ENCODE measurements at places on chromosomes 1 and 21. TPM values are rescaled to one million over a fixed set of nuclear protein-coding genes. Genes with fewer than 3 reads are reported as not detected.
A peak's percentile ranks its signal among the peaks of the same experiment; 100 is the strongest.

HAO2 gene
- not detected for total RNA-seq

DNA sequence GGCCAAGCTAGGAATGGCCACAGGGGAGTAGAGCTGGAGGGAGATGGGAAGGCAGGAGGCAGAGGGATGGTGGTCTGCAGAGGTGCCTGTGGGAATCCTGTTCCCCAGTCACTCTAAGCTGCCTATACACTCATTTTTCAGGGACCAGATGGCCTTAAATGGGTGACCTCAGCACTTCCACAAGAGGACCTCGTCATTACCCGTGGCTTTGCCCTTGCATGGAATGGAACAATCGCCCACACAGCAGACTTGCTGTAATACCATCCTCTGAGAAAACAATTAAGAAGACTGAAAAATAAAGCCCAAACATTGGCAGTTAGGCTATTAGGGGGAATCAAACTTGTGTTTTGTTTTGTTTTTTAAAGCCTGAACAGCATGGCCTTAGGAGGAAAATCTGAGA is 12.9 kb upstream of the TNN start:
- DNase-seq = no peak

DNA sequence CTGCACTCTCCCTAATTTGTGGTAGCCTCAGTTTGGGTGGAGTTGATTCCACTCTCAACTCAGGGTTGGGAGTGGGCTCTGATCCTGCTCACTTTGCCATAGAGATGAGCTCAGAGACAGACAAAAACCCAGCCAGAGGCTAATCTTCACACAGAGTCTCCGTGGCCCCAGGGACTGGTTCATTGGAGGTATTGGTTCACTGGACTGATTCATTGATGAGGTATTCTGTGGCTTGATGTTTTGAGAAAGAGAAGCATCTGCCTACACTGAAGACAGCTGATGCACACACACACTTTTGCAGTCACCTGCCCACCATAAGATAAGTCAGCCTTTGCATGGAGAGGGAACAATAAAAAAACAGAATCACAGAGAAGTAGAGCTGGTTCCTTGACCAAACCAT is 183.8 kb downstream of the AJAP1 start:
- DNase-seq = no peak

DNA sequence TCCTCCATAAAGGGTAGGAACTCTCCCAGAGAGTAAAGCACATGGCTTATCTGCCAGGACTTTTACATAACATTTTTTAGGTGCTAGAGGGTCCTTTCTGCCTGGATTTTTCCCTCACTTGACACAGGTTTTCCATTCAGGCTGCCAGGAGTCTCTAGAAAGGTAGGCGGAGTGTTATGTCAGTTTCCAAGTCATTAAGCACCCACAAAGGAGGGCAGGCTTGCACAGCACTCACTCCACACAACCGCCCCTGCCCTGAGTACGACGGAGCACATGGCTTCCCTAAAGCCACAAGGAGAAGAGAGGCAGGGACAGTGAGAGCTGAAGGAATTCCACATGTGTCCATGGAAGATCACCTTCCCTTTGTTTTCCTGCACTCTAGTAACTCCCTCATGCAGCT is 55.7 kb downstream of the CAPZB start:
- peak; percentile 84 for DNase-seq

- DNase-seq = no peak
These were observed 18.0 kb downstream of the WDR4 start for GRCh38 chr21:42861311-42861847.

DNA sequence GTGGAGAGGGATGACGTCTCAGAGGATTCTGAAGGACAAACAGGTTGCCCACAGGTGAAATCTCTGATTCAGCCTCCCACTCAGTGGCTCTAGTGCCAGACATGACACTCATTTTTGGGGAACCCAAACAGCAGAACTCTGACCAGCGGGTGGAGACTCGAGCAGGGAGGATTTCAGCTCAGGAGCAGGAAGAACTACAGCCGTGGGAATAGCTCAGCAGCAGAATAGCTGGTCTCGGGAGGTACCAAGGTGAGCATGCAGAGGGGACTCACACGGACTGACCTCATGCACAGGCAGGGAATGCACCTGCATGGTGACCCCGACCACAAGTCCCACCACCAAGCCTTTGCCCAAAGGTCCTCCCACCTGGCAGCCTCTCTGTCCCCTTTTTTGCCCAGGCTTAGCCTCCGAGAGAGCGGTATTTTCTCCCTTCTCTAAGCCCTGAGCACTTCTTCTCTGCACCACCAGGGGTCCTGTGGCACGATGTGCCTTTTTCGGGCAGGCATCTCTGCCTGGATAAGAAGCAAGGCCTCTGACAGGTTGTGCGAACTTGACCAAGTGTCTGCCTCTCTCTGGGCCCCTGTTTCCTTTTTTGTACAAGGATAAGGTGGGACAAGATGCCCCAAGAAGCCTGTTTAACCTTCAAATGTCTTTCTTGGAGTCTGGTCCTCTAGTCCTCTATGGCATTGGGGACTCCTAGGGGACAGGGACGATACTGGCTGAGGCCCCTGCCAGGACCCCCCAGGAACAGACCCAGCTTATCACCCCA is 8.8 kb upstream of the FGR start:
- peak; percentile 12 for DNase-seq

BACH1 gene
- 93.1 TPM for total RNA-seq

GRCh38 chr21:25734654-25734903 is 125 bp downstream of the ATP5PF start:
- no peak for DNase-seq

TNFAIP8L2 gene
- not detected for total RNA-seq

DNA sequence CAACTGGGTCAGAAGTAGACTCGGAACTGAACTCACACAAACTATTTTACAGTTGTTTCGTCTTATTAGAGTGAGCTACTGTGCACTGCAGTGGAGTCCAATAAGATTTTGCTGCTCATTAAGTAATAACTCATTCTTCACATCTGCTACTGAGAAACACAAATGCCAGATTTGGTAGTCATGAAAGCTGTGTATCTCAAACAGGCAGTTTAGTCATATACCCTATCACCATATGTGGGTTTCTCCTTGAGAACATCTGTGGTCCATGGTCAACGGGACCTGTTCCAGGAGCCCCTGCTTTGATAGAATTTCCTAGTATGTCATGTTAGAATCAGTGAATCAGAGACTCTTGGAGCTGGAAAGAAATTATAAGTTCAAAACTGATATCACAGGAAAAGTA is 60.4 kb downstream of the ALG14 start:
- DNase-seq = peak; percentile 99

LCE1A gene
- not detected for total RNA-seq

KRTAP13-2 gene
- not detected for total RNA-seq

DNA sequence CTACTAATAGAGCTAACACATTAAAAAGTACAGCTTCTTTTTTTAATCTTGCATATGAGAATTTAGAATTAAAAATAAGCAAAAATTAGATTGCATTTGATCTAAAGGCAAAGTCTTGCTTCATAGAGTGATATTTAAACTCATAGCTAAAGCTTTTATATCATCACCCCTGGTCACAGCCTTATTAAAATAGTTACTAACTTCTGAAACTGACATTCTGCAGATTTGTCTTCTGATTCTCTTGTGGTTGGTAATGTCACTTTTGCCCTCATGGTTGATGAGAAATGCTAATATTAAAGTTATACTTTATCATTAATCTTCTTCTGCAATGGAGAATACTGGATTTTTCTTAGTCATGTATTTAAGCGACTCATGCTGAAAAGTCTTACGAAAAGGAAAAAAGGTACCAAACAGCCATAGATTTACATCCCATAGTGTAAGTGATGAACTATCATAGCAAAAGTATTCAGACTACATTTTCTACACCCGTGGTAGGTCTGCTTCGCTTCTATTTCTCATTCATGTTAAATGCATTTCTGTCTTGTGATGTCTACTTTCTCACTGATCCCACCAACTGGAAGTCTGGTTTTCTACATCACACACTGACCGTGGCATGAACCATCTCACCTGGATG is 330.5 kb upstream of the B3GALT2 start:
- DNase-seq = no peak

TCHH gene
- 0.86 TPM for total RNA-seq

GRCh38 chr1:82139751-82140468 is 339.2 kb downstream of the ADGRL2 start:
- no peak for DNase-seq

GRCh38 chr1:201999625-202000238 is 10.7 kb upstream of the ELF3 start:
- no peak for DNase-seq

GRCh38 chr21:35399706-35400105 is 350.6 kb upstream of the RUNX1 start:
- no peak for DNase-seq

TSPEAR gene
- not detected for total RNA-seq

GRCh38 chr1:100404821-100405220 is 52.5 kb downstream of the CDC14A start:
- DNase-seq = peak; percentile 25

EFNA1 gene
- 16.4 TPM for total RNA-seq

DNA sequence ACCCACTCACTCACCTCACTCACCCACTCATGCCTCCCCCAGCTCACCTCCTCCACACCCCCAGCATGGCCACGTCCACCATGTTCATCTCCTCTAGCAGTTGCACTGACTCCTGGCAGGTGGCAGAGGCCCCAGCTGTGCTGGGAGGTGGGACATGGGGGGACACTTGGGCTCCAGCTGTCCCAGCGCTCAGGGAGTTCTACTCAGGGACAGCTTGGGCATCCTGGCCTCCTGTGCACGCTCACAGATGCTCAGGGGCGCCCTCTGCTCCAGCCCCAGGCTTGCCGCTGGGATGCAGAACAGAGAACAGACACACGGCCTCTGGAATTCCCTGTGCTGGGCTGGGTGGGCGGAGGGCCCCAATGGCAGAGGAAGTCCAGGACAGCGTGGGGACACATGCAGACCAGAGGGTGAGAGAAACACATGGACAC is 5.2 kb downstream of the KRTAP10-8 start:
- no peak for DNase-seq

ALG14 gene
- 8.1 TPM for total RNA-seq

IFNLR1 gene
- 0.94 TPM for total RNA-seq

DNA sequence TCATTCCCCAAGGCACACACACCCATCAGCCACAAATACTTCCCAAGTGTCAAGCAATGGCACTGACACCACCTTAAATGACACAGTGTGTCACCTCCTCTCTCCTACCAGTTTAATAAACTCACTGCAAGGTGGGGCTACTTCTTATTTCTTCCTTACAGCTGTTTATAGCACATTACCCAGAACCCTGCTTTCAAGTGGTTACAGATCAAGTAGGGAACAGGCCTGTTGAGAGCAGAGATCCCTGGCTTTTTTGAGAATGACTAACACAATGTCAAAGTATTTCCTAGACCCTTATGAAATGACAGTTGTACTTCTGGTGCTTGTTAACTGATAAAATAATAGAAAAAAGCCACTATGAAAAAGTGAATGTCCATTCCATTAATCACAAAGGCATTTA is 19.8 kb downstream of the ZBTB17 start:
- peak; percentile 62 for DNase-seq

CDA gene
- total RNA-seq = not detected

DNA sequence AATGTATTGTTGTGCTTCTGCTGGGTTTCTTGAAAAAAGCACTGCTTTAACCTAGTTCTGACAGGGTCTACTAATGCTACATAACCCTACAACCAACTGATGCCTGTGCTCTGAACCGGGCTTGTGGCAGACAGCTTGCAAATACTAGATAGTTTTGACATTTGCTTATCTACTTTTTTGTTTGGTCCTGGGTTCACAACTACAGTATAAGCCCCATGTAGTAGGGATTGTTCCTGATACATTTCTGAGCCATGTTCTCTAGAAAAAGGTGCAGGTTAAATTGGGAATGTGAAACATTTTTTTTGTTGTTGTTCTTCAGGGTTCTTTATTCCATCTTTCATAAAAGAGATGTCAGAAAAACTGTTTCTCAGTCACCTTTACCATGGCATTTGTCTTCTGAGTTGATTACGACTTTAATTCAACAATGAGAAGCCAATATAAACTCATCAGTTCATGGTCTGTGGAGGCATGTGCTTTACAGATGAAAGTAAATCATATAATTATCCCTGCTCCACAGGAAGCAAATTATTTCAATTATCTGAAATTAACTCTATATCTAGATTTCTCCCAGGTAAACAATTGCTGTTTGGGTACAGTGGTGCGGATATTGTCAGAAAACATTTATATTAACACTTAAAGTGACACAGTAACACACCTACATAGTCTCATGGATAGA is 22.0 kb downstream of the OLFM3 start:
- DNase-seq = no peak

RIPPLY3 gene
- not detected for total RNA-seq

CYP4A11 gene
- total RNA-seq = not detected

MYBPH gene
- not detected for total RNA-seq

- DNase-seq = peak; percentile 53
These were observed 49.7 kb downstream of the PBX1 start for GRCh38 chr1:164608651-164609057.

- no peak for DNase-seq
These were observed 10.7 kb downstream of the ZNF648 start for GRCh38 chr1:182050481-182051448.

RCSD1 gene
- 0.98 TPM for total RNA-seq

DNA sequence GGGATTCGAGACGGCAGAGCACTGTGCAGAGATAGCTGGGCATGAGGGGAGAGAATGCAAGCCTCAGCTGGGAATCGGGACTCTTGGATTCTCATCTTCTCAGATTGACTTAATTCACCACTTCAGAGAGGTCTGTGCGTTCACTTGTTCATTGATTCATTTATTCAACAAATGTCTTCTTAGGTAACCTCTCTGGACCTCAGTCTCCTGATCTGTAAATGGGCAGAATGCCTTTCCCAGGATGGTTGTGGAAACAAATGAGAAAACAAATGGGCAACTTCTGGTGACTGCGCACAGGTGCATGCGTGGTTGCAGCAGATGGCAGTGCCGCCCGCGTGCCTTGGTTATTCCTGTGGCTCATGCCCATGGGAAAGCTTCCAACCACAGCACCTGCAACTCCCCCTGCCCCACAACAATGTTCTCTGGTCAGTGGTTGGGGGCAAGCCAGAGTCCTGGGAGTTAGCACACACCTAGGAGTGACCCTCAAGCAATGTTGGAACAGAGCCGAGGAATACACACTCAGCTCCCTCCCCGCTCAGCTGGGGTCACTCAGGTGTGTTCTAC is 110.1 kb upstream of the RUNX3 start:
- DNase-seq = no peak

ZFP69 gene
- total RNA-seq = 1.4 TPM

GRCh38 chr21:42397746-42398394 is 2.0 kb upstream of the TMPRSS3 start:
- no peak for DNase-seq

GRCh38 chr1:218755128-218755527 is 410.0 kb downstream of the TGFB2 start:
- DNase-seq = no peak

- DNase-seq = no peak
These were observed 43.4 kb upstream of the SLC25A33 start for GRCh38 chr1:9495854-9496374.
